Bladder microvascular endothelial cell (primary cell): ENCODE measurements at places on chromosomes 2 and 18. TPM values are rescaled to one million over a fixed set of nuclear protein-coding genes. Genes with fewer than 3 reads are reported as not detected.

CTDP1 gene
- total RNA-seq, result 24.8 and 35.5 TPM in 2 replicates

C1D gene
- 7.7 and 10.8 TPM in 2 replicates for total RNA-seq

NCKAP5 gene
- under 0.01 and 1.4 TPM in 2 replicates for total RNA-seq

FAM124B gene
- total RNA-seq, result 64.1 and 147 TPM in 2 replicates

IL36A gene
- total RNA-seq, result not detected in 2 replicates

CNGA3 gene
- not detected in 2 replicates for total RNA-seq

HRH4 gene
- not detected in 2 replicates for total RNA-seq

DLX1 gene
- not detected in 2 replicates for total RNA-seq

ZNF385B gene
- not detected in 2 replicates for total RNA-seq

DYNAP gene
- total RNA-seq, result not detected in 2 replicates

PROKR1 gene
- total RNA-seq, result not detected in 2 replicates

ST3GAL5 gene
- 4.4 and 9.2 TPM in 2 replicates for total RNA-seq

DSC1 gene
- total RNA-seq, result not detected in 2 replicates

CASP8 gene
- 9.6 and 11.0 TPM in 2 replicates for total RNA-seq

GPAT2 gene
- total RNA-seq, result 11.3 and 13.9 TPM in 2 replicates

CMPK2 gene
- total RNA-seq, result 1.4 and 3.6 TPM in 2 replicates

B3GNT2 gene
- 22.0 and 26.7 TPM in 2 replicates for total RNA-seq

CCDC150 gene
- total RNA-seq, result 5.0 and 14.6 TPM in 2 replicates

ZNF532 gene
- 39.8 and 86.7 TPM in 2 replicates for total RNA-seq

RFTN2 gene
- 7.8 and 14.2 TPM in 2 replicates for total RNA-seq

WNT10A gene
- not detected in 2 replicates for total RNA-seq

COMMD1 gene
- 27.8 and 29.5 TPM in 2 replicates for total RNA-seq

TDRD15 gene
- not detected in 2 replicates for total RNA-seq
